Natural killer cell (primary cell): ENCODE measurements at places on chromosomes 13 and 19. TPM values are rescaled to one million over a fixed set of nuclear protein-coding genes. Genes with fewer than 3 reads are reported as not detected.

The KLK11 gene
- not detected for total RNA-seq

The WDR18 gene
- 22.7 TPM for total RNA-seq

The SCN1B gene
- 0.94 TPM for total RNA-seq

The CELF5 gene
- total RNA-seq: 0.41 TPM

The APOC4 gene
- total RNA-seq: not detected

The ICAM1 gene
- total RNA-seq: 73.7 TPM

The IZUMO2 gene
- total RNA-seq: not detected

The LDLR gene
- total RNA-seq: 172 TPM

The SHANK1 gene
- total RNA-seq: 0.20 TPM

The FBXO17 gene
- total RNA-seq: not detected

The MBD3L2 gene
- not detected for total RNA-seq

The ADGRE3 gene
- 9.1 TPM for total RNA-seq

The SBSN gene
- not detected for total RNA-seq

The FXYD1 gene
- total RNA-seq: not detected

The BST2 gene
- total RNA-seq: 84.8 TPM

The DLL3 gene
- total RNA-seq: not detected

The F10 gene
- total RNA-seq: not detected

The PGLYRP2 gene
- total RNA-seq: 0.21 TPM

The ZNF582 gene
- 3.3 TPM for total RNA-seq

The FBN3 gene
- not detected for total RNA-seq

The CYP2A6 gene
- not detected for total RNA-seq

The TMEM150B gene
- total RNA-seq: not detected

The TLE2 gene
- 8.2 TPM for total RNA-seq

GRCh38 chr13:25046274-25046984, 49.5 kb upstream of the PABPC3 start:
- no peak for DNase-seq

GRCh38 chr19:52749780-52750179, 14.9 kb upstream of the ZNF611 start:
- DNase-seq: no peak

- no peak for DNase-seq
Observed at GRCh38 chr13:110135977-110136597, 170.9 kb downstream of the COL4A1 start.

GRCh38 chr13:98033277-98034247, 80.1 kb downstream of the IPO5 start:
- no peak for DNase-seq

DNA sequence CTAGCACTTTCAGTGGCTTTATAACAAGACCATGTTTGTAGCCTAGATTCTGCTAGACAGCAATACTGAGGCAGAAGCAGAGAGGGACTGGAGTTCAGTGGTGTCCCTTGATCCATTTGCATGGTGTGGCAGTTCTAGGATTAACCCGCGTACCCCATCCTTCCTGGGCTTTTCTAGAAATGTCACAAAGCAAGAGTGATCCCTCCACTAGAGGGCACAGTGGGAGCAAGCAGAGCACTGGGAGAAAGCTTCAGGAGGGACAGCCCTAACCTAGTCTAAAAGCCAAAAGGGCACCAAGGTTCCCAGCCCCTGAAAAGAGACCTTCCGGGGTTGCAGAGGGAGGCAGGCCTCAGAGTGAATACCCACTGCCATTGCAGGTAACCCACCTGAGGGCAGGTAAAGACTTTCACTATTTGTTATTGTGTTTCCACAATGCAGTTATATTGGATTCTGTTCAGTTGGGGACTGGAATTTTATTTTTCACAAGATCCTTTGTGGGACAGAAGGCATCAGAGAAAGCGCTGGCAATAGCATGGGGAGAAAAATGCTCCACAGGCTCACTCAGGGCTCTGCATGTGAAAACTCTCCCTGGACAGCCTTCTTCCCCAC, 170.6 kb downstream of the FLT1 start:
- peak; percentile 75 for DNase-seq

- DNase-seq: no peak
Observed at GRCh38 chr13:91359111-91359510, 11.6 kb downstream of the MIR17HG start.

GRCh38 chr13:58830841-58831240, 1199.3 kb downstream of the PCDH17 start:
- no peak for DNase-seq

- DNase-seq: no peak
Observed at GRCh38 chr13:92379371-92379770, 847.2 kb upstream of the GPC6 start.

DNA sequence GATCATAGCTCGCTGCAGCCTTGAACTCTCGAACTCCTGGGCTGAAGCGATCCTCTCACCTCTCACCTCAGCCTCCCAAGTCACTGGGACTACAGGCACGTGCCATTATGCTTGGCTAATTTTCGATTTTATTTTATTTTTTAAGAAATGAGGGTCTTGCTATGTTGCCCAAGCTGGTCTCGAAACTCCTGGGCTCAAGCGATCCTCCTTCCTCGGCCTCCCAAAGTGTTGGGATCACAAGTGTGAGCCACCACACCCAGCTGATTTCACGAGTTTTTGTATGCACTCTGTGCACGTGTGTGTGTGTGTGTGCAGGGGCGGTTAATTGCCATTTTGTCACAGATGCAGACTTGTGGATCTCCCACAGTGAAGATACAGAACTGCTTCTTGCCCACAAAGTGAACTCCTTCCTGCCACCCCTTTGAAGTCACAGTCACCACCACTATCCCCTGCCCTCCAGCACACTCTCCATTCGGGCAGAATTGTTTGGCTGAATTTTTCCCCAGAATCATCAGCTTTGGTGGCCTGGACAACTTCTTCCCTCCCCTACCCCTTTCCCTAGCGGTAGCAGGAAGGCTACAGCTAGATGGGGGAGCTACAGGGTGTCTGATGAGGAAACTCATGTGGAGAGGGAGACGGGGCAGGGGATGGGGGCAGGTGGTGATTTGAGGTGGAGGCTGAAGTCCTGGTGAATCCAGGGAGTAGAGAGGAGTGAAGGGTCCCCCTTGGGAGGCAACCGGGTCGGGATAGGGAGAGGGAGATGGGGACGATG, 59.6 kb downstream of the CELF5 start:
- no peak for DNase-seq

GRCh38 chr13:40644838-40645604, 21.4 kb downstream of the FOXO1 start:
- no peak for DNase-seq

DNA sequence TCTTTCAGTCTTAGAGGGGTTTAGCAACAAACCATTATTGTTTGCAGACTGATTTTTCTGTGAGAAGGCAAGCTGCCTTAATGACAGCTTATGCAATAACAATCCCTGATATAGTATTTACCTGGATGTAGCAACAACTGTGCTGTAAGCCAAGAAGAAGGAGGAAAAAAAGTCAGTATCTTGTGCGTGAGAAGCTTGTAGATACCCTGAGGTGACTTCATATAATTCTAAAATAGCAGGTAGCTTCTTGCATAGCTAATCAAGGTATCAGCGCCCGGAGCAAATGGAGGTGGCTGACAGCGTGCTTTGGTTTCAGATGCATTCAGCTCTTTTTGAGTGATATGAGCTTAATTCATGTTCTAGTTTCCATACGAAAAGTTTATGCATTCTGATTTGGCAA, 309.8 kb downstream of the KLF5 start:
- DNase-seq: no peak

DNA sequence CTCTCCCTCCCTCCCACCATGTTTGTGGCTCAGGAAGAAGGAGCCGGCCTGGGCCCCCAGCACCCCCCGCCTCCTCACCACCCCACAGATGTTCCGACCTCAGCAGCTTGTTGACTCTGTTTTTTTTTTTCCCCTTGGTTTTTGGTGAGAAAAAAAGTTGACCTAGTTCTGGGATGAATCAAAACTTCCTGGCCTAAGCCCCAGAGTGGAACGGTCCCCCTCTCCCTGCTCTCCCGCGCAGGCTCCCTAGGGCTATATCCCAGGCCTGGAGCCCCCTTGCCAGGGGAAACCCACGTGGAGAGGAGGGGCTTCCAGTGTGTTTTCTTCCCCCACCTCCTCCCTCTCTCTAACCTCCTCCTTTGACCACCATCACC, 4.0 kb downstream of the COL5A3 start:
- DNase-seq: peak; percentile 40

GRCh38 chr13:43469791-43470190, 317.0 kb downstream of the ENOX1 start:
- no peak for DNase-seq

GRCh38 chr13:99144306-99144705, 56.3 kb upstream of the UBAC2 start:
- DNase-seq: no peak

DNA sequence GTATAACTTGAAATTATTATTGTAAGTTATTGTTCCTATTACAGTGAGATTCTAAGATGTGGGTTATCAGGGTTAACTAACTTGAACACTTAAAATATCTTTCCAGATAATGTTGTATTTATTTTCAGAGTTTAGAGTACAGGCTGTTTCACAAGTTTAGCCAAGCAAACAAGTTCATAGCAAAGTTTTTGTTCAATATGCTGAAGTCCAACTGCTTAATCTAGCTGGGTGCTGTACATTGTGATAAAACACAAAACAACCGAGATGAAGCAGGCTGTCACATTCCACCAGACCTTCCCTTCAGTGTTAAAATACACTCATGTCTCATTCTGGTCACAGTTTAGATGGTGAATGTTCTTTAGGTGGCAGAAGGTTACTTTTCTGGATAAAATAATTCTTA, 148.0 kb upstream of the PCDH20 start:
- DNase-seq: no peak

DNA sequence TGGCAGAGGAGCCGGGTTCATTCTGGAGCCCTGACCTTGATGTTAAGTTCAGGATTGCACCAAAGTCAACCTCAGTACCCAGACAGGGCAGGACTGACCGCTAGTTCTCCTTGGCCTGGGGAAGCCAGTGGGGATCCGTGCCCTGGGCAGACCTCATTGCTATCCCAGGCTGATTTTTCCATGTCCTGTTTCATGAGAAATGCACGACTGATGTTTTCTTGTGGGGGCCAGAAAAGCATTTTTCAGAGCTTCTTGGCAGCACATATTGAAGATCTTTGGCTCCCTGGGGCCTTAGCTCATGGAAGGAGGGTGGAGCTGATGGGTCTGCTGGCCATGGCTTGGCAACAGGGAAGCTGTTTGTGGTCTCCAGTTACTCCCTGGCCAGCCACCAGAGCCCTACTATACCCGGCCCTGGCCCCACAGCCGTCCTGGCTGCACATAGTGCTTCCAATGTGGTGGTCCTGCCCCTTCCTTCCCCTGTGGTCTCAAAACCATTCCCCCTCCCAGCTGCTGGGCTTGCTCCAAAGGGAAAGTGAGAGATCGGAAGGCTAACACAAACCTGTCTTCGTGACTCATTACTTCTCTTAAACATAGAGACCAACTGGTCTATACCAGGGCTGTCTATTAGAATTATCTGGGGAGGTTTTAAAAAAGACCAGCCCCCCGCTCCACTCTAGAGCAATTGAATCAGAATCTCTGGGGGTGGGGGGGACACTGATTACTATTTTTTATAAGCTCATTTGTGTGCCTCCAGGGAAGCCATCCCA, 11.2 kb downstream of the IL17D start:
- DNase-seq: no peak

DNA sequence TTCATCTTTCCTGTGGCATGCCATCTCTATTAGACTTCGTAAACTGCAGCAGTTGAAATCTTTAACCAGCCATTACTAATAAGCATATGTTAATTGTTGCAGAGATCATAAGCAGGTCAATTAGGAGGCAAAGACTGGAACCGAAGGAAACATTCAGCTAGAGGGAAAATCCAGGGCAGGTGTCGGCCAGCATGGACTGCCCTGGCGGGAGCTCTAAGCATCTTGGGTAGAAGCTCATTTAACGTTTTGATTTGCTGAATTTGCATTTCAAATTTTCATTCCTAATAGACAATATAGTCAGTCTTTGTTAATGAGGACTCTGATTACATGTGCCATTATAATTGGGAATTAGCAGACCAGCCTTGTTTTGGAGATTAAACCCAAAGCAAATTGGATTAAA, 238.6 kb downstream of the POU4F1 start:
- no peak for DNase-seq

DNA sequence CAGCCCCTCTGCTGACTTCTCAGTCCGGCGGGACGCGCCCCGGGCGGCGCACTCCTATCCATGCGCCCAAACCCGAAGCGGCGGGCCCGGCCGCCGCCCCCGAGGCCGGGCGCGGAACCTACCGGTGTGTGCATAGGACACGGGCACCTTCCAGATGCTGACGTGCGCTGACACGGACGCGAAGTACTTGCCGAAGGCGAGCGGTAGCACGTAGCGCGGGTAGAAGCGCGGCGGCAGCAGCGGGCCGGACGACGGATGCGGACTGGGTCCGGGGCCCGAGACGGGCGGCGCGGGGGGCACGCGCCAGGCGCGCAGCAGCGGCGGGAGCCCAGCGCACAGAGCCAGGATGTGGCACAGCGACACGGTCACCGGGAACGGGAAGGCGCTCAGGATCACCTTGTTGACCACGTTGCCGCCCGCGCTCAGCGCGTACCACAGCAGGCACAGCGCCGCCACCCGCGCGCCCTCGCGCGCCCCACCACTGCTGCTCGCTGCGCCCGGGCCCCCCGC, 338 bp downstream of the SLC35E1 start:
- no peak for DNase-seq

DNA sequence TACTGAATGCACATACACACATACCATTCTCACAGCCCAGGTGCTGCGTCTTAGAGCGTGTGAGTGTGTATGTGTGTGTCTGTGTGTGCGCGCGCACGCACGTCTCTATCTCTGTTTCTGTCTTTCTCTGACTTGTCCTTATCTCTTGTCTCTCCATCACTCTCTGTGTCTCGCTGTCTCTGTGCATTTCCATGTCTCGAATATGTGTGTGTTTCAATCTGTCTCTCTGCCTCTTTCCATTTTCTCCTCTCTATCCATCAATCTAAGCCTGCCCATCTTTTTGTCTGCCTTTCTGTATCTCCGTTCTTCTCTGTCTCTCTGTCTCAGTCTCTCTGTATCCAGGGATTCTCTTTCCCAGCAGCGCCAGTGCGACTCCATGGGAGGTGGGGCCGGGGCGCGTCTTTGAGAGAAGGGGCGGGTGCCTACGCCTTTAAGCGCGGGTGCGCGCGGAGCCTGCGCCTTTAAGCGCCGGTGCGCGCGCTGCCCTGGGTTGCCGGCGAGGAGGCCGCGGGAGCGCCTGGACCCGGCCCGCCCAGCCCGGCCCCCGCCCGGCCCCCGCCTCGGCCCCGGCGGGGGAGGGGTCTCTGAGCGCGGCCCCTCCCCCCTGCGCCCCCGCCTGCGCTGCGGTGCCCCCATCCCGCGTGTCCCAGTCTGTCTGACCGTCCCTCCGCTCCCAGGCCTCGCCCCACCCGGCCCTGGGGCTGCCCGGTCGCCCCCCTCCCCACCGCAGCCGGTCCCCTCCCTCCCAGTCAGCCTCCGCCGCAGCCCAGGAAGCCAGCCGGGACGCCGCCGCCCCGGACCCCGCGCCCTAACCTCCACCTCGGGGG, at the start of gene LRFN3:
Gene LRFN3 (plus strand): TSS at position 464 of the 827 bp plus-strand sequence. CDS start 3,052 bp downstream, outside the sequence.
- DNase-seq: no peak

- peak; percentile 67 for DNase-seq
Observed at GRCh38 chr13:41411522-41411921, 45.8 kb upstream of the RGCC start.

GRCh38 chr19:19094513-19094912, 30.7 kb downstream of the SLC25A42 start:
- DNase-seq: no peak
